ENCODE measurements at places on chromosomes 7 and 10. TPM values are rescaled to one million over a fixed set of nuclear protein-coding genes. Genes with fewer than 3 reads are reported as not detected.

The OGDHL gene
- total RNA-seq = 4.1 TPM

The VWA2 gene
- total RNA-seq = not detected

The ATOH7 gene
- not detected for total RNA-seq

The NRG3 gene
- 0.15 TPM for total RNA-seq
